ENCODE measurements at places on chromosomes 2 and 18.

DNA sequence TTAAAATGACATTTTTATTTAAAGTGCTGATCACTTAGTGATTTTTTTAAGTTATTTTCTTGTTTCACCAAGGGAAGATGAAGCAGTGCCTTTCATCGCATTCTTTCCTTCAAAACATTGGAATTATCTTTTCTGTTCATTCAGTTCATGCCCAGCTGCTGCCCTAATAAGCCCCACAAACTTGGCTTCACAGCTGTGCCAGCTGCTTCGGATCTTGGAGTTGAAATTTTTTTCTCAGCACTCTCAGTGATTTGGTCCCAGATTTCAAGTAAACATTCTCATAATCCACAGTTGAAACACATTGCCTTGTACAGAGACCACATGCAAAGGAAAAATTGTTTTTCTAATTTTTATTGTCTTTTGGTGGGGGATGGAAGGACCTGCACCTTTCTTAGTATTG, 353.3 kb upstream of the LRP1B start:
- no peak for DNase-seq

DNA sequence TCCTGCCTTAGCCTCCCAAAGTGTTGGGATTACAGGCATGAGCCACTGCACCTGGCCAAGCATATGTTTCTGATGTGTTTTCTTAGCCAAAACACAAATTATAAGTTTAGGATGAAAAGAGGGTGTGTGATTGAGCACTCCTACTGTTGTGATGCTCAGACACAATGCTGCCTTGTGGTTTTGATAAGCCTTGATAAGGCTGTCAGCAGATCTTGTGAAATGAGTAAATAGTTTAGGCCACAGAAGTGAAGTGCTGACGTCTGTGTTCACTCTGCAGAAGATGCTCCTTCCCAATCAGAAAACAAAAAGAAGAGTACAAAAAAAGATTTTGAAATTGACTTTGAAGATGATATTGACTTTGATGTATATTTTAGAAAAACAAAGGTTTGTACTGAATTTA, 24.3 kb downstream of the NCAPH start:
- DNase-seq: no peak

DNA sequence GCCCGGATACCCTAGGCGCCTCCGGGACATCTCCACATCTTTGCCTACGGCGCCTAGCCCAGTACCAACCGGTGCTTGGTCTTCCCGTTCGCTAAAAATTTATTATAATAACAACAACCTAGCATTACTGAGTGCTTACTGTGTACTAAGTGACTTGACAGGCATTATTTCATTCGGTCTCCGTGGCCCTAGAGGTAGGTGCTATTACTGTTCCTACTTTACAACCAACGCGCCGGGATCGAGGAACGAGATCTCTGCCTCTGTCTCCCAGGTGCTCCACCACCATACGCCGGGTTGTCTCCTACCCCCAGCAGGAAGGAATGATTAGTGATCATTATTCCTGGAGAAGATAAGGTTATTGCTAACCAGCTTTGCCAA, 657 bp upstream of the BIN1 start:
- DNase-seq: no peak

DNA sequence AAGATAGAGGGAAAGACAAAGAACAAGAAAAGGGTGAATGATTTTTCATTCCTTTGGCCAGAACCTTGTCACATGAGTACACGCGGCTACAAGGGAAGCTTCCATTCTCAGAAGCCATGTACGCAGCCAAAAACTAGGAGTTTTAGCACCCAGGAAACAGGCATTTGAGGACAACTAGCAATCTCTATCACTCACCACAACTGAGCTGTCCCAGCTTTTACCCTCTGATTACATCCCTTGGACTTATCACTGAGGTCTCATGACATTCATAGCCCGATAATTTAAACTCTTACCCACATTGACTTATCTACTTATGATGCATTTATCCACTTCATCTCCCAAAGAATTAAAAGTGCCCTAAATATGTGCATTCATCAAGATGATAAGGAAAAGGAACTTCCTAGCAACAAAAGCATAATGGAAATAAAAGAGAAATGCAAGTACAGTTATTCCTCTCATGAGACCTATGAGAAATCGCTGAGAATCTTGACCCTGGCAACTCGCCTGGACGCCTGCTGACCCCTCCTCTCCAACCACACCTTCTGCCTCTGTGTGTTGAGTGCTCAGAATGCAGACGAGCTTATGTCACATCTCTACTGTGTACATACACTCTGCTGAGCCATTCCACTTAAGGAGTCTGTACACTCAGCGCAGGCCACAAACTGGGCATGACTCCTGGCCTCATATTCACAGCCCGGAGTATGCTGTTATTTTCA, 28.7 kb upstream of the MFSD6 start:
- DNase-seq: no peak

DNA sequence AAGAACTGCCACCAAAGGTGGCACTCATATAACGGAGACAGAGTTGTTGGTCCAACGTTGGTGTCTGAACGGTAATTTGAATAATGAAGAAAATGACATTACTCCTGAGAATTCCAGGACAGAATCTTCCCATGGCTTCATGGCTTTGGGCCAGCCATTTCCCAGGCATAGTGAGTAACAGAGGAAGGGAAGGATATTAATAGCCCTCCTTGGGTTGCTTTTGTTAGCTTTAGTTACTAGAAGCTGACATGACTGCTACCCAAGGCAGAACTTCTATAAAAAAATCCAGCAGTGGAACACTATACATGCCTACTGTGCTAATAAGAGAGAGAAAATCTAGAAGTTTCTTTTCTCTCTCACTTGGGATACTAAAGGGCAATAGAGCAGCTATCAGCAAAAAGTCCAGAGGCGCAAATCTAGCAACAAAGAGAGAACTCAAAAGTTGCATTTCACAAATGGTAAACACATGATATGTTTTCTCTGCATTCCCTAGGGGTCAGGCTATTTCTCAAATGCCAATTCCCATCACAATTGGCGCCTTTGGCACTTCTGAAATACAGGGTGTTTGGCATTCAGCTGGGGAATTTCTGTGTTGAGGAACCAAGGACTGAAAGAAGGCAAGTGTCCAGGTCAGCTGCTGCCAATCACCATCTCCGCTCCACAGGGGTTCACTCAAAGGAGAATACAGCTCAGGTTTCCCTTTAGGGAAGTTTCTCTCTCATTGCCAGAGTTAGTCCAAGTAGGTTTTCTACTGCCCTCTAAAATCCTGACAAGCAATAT, 160.8 kb upstream of the KYNU start:
- DNase-seq: no peak

DNA sequence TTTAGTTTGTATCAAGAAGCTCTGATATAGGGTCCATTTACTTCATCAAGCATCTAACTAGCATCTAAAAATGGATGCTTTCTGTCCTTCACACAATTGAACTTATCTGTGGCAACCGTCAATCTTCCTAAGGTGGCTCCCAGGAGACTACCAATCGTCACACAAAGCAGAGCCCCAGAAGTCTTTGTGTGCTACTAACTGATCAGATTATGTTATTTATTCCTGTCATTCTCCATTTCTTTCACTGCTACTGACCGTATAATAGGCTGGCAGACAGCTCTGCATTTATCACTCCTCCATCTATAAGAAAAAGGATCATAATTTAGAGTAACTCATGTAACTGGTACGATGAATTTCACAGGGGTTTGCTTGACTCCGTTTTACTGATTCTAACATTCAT, 585.0 kb upstream of the NXPH2 start:
- DNase-seq: no peak

DNA sequence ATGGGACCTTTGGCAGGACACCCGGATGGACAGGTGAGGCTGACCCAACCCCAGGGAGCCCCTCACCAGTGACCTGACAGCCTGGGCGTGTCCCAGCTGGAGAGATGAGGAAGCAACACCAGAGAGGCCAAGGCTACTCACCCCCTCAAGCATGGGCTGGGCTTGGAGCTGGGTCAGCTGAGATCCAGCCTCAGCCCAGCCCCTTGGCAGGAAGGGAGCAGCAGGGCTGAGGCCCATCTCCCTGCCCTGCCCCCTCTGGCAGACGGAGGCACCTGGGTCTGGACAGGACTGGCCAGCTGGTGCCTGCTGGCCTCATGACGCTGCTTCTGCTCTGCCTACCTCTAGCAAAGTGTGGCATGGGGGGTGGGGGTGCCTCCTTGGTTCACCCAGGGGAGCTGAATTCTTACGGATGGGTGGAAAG, 37.8 kb downstream of the HS6ST1 start:
- DNase-seq: no peak

- no peak for DNase-seq
Measured at GRCh38 chr2:215624423-215624829, 188.6 kb upstream of the FN1 start.

GRCh38 chr18:29041976-29042375, 865.0 kb upstream of the CDH2 start:
- no peak for DNase-seq

GRCh38 chr2:133652398-133652797, 84.1 kb upstream of the NCKAP5 start:
- no peak for DNase-seq
